ENCODE measurements at places on chromosomes 3 and 15. TPM values are rescaled to one million over a fixed set of nuclear protein-coding genes. Genes with fewer than 3 reads are reported as not detected.
A peak's percentile ranks its signal among the peaks of the same experiment; 100 is the strongest.

- H3K27ac ChIP-seq = peak overlapping the region; percentile 97
- peaks cover 30% of the 10 kb centered on the region for H3K4me1 ChIP-seq
- DNase-seq = peak; percentile 20
These were observed 1.9 kb downstream of the PPP4R2 start for GRCh38 chr3:72998466-72998865.

GRCh38 chr3:72352176-72352575 lies 496.1 kb downstream of the SHQ1 start:
- no peak overlapping the region for H3K27ac ChIP-seq
- no peaks in the 10 kb centered on the region for H3K36me3 ChIP-seq
- DNase-seq = no peak
- no peak overlapping the region for H3K4me3 ChIP-seq
- H3K27me3 ChIP-seq = no peaks in the 10 kb centered on the region
- peaks cover 7% of the 10 kb centered on the region for H3K4me1 ChIP-seq

- H3K36me3 ChIP-seq = no peaks in the 10 kb centered on the region
- no peak overlapping the region for H3K27ac ChIP-seq
- H3K4me1 ChIP-seq = peaks cover 2% of the 10 kb centered on the region
- no peak overlapping the region for H3K4me3 ChIP-seq
- no peaks in the 10 kb centered on the region for H3K27me3 ChIP-seq
These were observed 222.1 kb downstream of the FOXP1 start for GRCh38 chr3:71361334-71361890.

DNA sequence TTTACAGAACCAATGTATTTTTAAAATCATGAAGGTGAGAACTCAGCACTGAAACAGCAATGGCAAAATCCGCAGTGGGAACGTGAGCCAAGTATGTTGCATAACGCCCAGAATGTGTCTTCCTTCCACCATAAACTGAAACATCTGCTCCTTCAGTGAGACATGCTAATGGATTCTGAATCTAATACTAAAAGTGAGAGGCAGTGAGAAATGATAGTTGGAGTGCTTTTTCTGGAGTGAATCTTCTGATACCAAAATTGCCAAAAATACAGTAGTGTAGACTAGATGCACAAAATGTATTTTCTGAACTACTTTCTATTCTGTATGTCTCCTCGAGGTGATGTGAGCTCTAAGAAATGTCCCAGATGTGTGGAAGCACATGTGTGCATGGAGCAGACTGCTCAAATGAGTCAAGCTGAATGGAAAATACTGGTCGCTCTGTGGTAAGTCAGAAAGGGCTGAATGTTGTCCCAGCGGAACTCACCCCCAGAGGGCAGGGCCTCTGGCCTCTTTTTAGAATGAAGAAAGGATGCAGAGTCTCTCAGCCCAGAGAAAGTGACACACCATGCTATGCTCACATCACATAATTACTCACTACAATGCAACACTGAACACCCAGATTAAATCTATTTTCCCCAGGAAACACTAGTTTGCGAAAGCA lies 73.0 kb downstream of the ATP10A start:
- H3K27ac ChIP-seq = peak overlapping the region; percentile 84
- H3K36me3 ChIP-seq = no peaks in the 10 kb centered on the region
- no peak overlapping the region for H3K4me3 ChIP-seq
- peak; percentile 35 for DNase-seq
- H3K4me1 ChIP-seq = peaks cover 6% of the 10 kb centered on the region

DNA sequence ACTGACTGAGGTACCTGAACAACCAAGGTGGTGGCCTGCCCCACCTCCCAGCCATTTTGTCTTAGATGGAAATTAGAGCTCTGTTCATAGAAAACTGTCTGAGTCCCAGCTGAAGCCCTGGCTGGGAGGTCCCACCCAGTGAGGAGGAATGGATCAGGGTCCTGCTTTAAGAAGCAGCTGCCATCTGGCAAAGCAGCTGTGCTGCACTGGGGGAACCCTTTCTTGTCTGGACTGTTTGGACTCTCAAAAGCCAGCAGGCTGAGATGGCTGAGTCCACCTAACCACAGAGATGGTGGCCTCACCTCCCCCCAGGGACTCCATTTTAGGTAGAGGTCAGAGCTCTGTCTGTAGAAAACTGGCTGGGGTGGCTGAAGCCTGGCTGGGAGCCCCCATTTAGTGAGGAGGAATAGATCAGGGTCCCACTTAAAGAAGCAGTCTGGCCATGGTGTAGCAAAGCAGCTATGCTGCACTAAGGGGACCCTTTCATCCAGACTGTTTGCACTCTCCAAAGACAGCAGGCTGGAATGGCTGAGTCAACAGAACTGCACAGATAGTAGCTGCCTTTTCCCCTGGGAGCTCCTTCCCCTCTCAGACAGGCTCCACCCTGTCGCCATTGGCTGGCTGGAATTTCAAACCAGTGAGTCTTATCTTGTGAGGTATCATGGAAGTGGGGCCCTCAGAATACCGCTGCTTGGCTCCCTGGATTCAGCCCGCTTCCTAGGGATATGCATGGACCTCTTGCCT lies 116.9 kb downstream of the EPHA6 start:
- H3K27ac ChIP-seq = no peak overlapping the region
- no peaks in the 10 kb centered on the region for H3K4me1 ChIP-seq
- DNase-seq = no peak

GRCh38 chr3:23099677-23100076 lies 103.5 kb upstream of the UBE2E2 start:
- no peaks in the 10 kb centered on the region for H3K36me3 ChIP-seq
- H3K4me1 ChIP-seq = no peaks in the 10 kb centered on the region
- H3K4me3 ChIP-seq = no peak overlapping the region

DNA sequence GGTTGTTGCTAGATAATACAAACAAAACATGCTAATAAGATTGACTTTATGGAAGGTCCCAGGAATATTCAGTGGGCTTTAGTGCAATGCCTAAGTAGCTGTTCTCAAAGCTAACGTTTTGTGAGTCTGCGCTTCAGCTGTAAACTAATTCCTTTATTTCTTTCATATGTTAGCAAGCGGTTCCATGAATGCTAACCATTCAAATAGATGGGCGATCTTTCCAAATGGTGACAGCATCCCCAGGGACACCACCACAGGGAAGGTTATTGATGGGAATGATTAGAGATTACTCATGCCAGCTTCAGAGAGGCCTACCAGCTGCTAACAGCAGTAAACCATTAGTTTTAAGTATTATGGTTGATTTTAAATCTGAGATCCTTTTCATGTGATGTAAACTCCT lies 405.7 kb upstream of the MCTP2 start:
- no peaks in the 10 kb centered on the region for H3K4me1 ChIP-seq
- no peak for DNase-seq
- H3K36me3 ChIP-seq = no peaks in the 10 kb centered on the region
- H3K27me3 ChIP-seq = no peaks in the 10 kb centered on the region
- no peak overlapping the region for H3K4me3 ChIP-seq
- H3K27ac ChIP-seq = no peak overlapping the region

- H3K4me1 ChIP-seq = no peaks in the 10 kb centered on the region
- H3K4me3 ChIP-seq = no peak overlapping the region
- no peak overlapping the region for H3K27ac ChIP-seq
- DNase-seq = no peak
- H3K27me3 ChIP-seq = no peaks in the 10 kb centered on the region
These were observed 152.3 kb downstream of the CACNA1D start for GRCh38 chr3:53646723-53647122.

GRCh38 chr15:73617301-73617831 lies 15.8 kb downstream of the NPTN start:
- DNase-seq = no peak
- H3K27ac ChIP-seq = no peak overlapping the region
- H3K36me3 ChIP-seq = no peaks in the 10 kb centered on the region
- peaks cover 6% of the 10 kb centered on the region for H3K4me1 ChIP-seq
- no peaks in the 10 kb centered on the region for H3K27me3 ChIP-seq

DNA sequence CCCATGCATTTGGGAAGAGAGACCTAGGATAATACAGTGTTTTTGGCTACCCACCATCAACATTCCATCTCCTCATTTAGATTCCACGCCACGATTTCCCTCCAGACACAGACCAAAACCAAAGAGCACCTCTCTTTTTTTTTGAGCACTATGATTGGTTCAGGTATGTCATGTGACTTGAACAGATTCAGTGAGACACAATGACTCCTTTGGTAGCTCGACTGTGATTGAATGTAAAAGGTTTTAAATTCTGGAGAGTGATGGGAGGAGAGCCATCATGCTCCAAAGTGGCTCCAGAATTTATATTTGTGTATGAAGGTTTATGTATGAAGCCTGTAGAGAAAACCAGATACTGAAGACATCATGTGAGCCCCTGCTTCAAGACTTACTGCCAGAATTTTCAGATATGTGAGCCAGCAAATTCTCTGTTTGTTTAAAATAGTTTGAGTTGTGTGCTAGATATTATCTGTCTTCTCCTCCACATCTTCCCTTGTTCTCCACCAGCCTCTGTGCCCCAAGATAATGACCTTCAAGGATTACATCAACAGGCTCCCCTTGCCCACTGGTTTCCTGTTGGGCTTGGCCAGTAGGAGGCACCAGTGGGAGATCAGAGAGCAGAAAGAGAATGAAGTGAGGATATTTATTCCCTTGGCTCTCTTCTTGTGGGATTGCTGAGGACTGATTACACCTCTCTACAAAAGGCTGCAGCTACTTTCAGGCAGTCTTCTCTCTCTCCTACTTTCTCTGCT lies 12.5 kb downstream of the MYD88 start:
- peak overlapping the region; percentile 79 for H3K27ac ChIP-seq
- no peaks in the 10 kb centered on the region for H3K4me1 ChIP-seq
- no peaks in the 10 kb centered on the region for H3K36me3 ChIP-seq
- no peak for DNase-seq

DNA sequence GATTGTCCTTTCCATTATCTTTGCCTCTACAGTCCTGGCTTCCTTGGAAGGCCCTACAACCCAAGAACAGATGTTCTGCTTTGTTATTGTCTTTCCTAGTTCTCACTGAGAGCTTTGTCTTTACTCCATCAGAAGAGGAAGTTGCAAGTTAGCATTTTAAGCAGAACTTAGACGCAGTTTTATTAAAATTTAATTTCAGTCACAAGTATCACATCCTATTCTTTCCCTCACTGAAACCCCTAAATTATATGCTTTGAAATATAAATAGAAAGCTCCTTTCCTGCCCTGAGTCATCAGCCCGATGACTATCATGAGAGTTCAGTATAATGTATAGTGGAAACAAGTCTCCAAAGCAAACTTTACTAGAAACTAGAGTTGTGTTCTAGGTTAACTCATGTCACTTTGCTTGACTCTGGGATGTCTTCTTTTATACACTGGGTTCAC lies 291.2 kb upstream of the RBMS3 start:
- no peaks in the 10 kb centered on the region for H3K36me3 ChIP-seq
- H3K27me3 ChIP-seq = no peaks in the 10 kb centered on the region
- H3K4me1 ChIP-seq = no peaks in the 10 kb centered on the region
- H3K27ac ChIP-seq = no peak overlapping the region

- H3K4me3 ChIP-seq = no peak overlapping the region
- H3K27me3 ChIP-seq = no peaks in the 10 kb centered on the region
- H3K27ac ChIP-seq = no peak overlapping the region
- no peaks in the 10 kb centered on the region for H3K36me3 ChIP-seq
These were observed 105.3 kb upstream of the TOPAZ1 start for GRCh38 chr3:44136421-44136820.

- no peaks in the 10 kb centered on the region for H3K27me3 ChIP-seq
- H3K27ac ChIP-seq = no peak overlapping the region
- no peak overlapping the region for H3K4me3 ChIP-seq
These were observed 619.0 kb downstream of the MECOM start for GRCh38 chr3:169044331-169045113.

GRCh38 chr15:58017869-58018268 lies 47.6 kb downstream of the ALDH1A2 start:
- H3K4me3 ChIP-seq = no peak overlapping the region
- DNase-seq = no peak
- peaks cover 5% of the 10 kb centered on the region for H3K27me3 ChIP-seq

- no peak overlapping the region for H3K4me3 ChIP-seq
- H3K4me1 ChIP-seq = peaks cover 9% of the 10 kb centered on the region
- no peak for DNase-seq
- H3K27me3 ChIP-seq = no peaks in the 10 kb centered on the region
- H3K36me3 ChIP-seq = no peaks in the 10 kb centered on the region
These were observed 59.1 kb downstream of the THRB start for GRCh38 chr3:24435584-24435983.

DNA sequence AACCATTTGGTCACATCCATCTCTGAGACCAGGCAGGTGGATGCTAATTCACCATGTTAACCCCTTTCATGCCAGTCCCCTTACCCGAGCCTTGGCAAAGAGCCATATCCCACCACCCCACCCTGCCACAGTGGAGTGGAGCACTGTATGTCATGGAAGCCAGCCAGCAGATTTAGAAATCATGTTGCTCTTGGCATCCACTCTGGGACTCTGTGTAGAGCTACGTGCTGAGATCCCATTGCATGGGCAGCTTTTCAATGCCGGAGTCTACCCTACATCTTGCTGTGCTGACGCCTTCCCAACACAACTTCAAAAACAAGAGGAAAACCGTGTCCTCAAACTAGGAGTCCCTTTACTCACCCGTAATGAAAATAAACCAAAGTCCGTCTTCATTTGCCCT lies 131.0 kb downstream of the NTRK3 start:
- H3K4me3 ChIP-seq = no peak overlapping the region
- no peaks in the 10 kb centered on the region for H3K4me1 ChIP-seq
- H3K27me3 ChIP-seq = no peaks in the 10 kb centered on the region
- no peak overlapping the region for H3K27ac ChIP-seq
- H3K36me3 ChIP-seq = no peaks in the 10 kb centered on the region

GRCh38 chr3:156648086-156648485 lies 26.3 kb upstream of the TIPARP start:
- no peak for DNase-seq
- H3K4me3 ChIP-seq = no peak overlapping the region
- no peak overlapping the region for H3K27ac ChIP-seq

The FHIT gene
- total RNA-seq = 7.5 TPM

The CNTN3 gene
- 1.2 TPM for total RNA-seq

The BFSP2 gene
- total RNA-seq = not detected

The FBXO40 gene
- not detected for total RNA-seq

The IQCF5 gene
- total RNA-seq = not detected

The NKIRAS1 gene
- total RNA-seq = 12.9 TPM

The CNTN4 gene
- 8.8 TPM for total RNA-seq

The HGD gene
- 19.6 TPM for total RNA-seq

The CCDC54 gene
- total RNA-seq = not detected

All from stomach (tissue), 19 donors.